T-helper 17 cell (primary cell): ENCODE measurements at places on chromosomes 16 and 17. TPM values are rescaled to one million over a fixed set of nuclear protein-coding genes. Genes with fewer than 3 reads are reported as not detected.

The LRRC75A gene
- total RNA-seq = 3.1 TPM

The CNGB1 gene
- total RNA-seq = not detected

The CCL16 gene
- not detected for total RNA-seq

The DNAH9 gene
- not detected for total RNA-seq

The ENGASE gene
- 56.2 TPM for total RNA-seq

The CCL1 gene
- total RNA-seq = not detected

The CCL17 gene
- not detected for total RNA-seq

The CDK5R1 gene
- total RNA-seq = 8.0 TPM

The ASB16 gene
- not detected for total RNA-seq

The TNFRSF17 gene
- 0.45 TPM for total RNA-seq

The CRYBA1 gene
- not detected for total RNA-seq

The PIPOX gene
- 2.5 TPM for total RNA-seq

DNA sequence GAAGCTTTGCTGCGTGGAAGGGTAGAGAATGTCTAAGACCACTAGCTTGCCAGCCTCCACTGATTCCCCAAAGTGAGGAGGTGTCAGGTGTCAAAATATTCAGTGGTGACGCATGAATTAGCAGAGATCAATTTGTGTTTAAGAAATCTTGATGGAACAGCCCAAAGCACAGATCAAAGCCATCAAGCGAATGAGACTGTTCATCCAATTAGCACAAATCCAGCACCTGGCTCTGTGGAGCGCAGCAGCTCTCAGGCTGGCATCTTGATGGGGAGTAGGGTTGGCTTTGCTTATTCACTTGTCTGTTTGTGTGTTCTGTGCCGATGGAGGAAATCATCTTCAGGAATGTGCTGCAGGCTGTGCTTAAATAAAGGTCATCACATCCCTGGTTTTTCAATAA is 456.8 kb upstream of the CCL2 start:
- DNase-seq = no peak
- peaks cover 4% of the 10 kb centered on the region for H3K36me3 ChIP-seq
- peaks cover 60% of the 10 kb centered on the region for H3K27me3 ChIP-seq
- no peak overlapping the region for H3K4me3 ChIP-seq

- peaks cover 58% of the 10 kb centered on the region for H3K27me3 ChIP-seq
- no peaks in the 10 kb centered on the region for H3K4me1 ChIP-seq
- H3K27ac ChIP-seq = no peak overlapping the region
- DNase-seq = no peak
Measured at GRCh38 chr17:61426482-61427304, 25.5 kb upstream of the TBX4 start.

DNA sequence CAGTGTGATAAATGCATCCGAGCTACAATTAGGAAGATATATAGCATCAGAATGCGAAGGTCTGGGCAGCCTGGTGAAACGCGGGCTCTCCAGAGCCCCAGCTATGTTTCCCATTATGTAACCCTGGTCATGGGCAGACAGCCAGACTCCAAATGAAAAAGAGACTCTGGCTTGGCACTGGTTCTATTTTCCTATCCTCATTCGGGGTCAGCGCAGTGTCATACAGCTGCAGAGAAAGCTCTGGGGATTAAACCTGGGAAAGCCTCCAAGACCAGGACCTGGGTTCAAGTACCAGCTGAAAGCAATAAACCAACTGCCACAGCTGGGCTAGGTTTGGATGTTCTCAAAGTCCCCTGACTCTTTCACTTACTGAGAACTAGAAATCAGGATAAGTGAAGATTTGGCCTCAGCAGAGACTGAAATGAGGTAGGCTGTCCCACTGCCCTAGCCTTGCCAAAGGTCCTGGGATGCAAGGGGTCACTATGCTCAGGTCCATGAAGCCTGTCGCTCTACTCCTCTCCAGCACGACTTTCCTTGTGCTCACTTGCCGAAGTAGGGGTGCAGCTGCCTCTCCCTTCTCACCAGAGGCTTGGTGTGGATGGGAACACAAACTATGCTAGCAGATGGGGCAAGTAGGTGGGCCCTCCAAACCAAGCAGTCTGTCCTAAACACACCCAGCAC is 123.8 kb downstream of the SMG6 start:
- DNase-seq = no peak
- H3K36me3 ChIP-seq = peaks cover 15% of the 10 kb centered on the region
- no peaks in the 10 kb centered on the region for H3K27me3 ChIP-seq
- H3K4me1 ChIP-seq = peaks cover 12% of the 10 kb centered on the region
- peak overlapping the region; percentile 11 for H3K27ac ChIP-seq

GRCh38 chr17:42428141-42428944 is 5.3 kb upstream of the CAVIN1 start:
- H3K4me1 ChIP-seq = peaks cover 2% of the 10 kb centered on the region
- no peak for DNase-seq
- H3K36me3 ChIP-seq = no peaks in the 10 kb centered on the region
- peaks cover 29% of the 10 kb centered on the region for H3K27me3 ChIP-seq
- H3K4me3 ChIP-seq = no peak overlapping the region

DNA sequence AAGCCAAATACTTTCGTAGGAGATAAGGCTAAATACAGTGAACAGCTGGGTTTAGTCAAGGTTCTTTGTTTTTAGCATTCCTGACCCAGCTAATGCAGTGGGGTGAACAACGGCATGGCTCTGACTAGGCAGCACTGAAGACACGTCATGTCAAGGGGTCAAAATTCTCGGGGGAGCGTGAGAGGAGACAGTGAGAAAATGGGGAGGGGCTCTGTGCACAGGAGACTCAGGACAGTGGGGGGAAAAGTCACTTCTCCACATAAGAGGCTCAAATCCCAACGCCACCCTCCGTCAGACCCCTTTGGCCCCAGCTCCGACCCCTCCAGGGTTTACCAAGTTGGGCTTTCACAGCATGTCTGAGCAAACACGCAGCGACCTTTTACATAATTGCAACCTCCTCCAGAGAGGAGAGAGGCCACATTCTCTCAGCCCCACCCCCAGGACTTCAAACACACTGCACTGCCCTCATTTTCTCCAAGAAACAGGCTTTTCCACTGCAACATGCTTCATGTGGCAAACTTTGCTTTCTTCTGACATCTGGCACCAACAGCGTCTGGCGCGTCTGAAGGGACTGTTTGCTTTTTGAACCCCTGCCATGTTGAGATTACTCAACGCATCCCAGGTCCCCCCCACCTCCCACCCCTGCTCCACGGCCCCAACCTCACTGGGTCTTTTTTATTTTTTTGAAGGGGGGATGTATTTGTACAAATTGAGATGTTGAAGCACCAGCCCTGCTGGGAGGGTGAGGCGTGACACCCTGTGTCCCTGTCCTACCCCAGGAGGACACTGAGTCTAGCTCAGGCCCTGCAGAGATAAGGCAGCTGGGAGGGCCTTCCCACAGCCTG is 30.0 kb downstream of the AXIN2 start:
- no peak overlapping the region for H3K4me3 ChIP-seq
- H3K27ac ChIP-seq = peak overlapping the region; percentile 79
- H3K36me3 ChIP-seq = no peaks in the 10 kb centered on the region
- H3K27me3 ChIP-seq = no peaks in the 10 kb centered on the region

- peaks cover 7% of the 10 kb centered on the region for H3K36me3 ChIP-seq
- H3K27ac ChIP-seq = no peak overlapping the region
- no peak overlapping the region for H3K4me3 ChIP-seq
- no peaks in the 10 kb centered on the region for H3K27me3 ChIP-seq
- H3K4me1 ChIP-seq = peaks cover 3% of the 10 kb centered on the region
Measured at GRCh38 chr16:27646806-27647205, 96.9 kb downstream of the KATNIP start.

- peak; percentile 41 for DNase-seq
- H3K27me3 ChIP-seq = no peaks in the 10 kb centered on the region
- peak overlapping the region; percentile 98 for H3K27ac ChIP-seq
- H3K36me3 ChIP-seq = peaks cover 6% of the 10 kb centered on the region
- H3K4me3 ChIP-seq = peak overlapping the region; percentile 84
Measured at GRCh38 chr17:49748223-49748622, 15.7 kb downstream of the FAM117A start.

DNA sequence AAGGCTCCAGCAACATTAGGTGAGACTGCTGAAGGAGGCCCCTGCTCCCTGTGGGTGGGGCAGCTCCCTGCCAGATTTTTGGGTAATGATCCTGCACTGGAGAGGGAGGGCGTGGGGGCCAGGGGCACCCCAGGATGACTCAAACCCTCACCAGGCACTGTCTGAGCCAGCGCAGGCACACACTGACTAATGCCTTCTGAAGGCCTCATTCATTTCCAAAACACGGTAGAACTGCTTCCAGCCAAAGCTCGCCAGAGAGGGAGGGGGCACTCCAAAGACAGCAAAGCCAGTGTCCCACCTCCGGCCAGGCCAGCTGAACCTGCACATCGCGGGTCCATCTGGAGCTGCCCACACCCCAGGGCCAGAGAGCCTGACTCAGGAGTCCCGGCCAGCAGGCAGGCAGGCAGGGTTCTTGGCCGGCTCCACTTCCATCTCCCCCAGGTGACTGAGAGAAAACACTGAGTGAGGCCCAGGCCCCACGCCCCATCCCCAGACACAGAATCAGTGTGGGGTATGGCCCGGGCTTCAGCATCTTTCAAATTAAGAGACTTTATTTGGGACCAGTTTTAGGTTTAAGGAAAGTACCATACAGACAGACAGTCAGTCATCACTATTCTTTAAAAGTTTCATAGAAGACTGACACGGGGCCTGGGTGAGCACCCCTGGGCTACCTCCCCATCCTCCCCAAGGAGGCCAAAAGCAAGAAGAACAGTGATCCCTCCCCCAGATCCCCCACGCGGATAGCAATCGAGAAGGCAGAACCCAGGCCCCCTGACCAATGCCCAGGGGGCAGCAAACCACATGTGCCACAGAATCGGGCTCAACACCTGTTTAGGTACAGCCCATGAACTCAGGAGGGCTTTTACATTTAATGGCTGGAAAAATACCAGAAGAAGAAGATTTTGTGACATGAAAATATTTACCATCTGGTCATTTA is 2.3 kb downstream of the PIEZO1 start:
- H3K4me1 ChIP-seq = peaks cover 53% of the 10 kb centered on the region
- H3K27me3 ChIP-seq = no peaks in the 10 kb centered on the region
- no peak for DNase-seq
- peak overlapping the region; percentile 98 for H3K27ac ChIP-seq
- no peaks in the 10 kb centered on the region for H3K36me3 ChIP-seq

DNA sequence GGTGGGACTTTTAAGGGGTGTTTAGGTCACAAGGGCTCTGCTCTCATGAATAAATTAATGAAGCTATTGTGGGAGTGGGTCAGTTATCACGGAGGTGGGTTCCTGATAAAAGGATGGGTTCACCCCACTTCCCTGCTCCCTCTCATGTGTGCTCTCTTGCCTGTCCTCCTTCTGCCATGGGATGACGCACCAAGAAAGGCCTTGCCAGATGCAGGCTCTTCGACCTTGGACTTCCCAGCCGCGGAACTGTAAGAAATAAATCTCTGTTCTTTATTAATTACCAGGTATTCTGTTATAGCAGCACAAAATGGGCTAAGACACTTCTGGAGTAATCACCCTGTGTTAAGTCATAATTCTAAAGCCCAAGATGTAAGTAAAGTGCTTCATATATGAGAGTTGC is 141.5 kb downstream of the ASIC2 start:
- H3K4me1 ChIP-seq = no peaks in the 10 kb centered on the region
- peaks cover 35% of the 10 kb centered on the region for H3K27me3 ChIP-seq
- H3K36me3 ChIP-seq = no peaks in the 10 kb centered on the region
- no peak overlapping the region for H3K27ac ChIP-seq

- H3K4me1 ChIP-seq = peaks cover 21% of the 10 kb centered on the region
- no peak for DNase-seq
- no peaks in the 10 kb centered on the region for H3K27me3 ChIP-seq
- peaks cover 7% of the 10 kb centered on the region for H3K36me3 ChIP-seq
- peak overlapping the region; percentile 21 for H3K4me3 ChIP-seq
Measured at GRCh38 chr17:75124041-75124818, 7.3 kb downstream of the NT5C start.

DNA sequence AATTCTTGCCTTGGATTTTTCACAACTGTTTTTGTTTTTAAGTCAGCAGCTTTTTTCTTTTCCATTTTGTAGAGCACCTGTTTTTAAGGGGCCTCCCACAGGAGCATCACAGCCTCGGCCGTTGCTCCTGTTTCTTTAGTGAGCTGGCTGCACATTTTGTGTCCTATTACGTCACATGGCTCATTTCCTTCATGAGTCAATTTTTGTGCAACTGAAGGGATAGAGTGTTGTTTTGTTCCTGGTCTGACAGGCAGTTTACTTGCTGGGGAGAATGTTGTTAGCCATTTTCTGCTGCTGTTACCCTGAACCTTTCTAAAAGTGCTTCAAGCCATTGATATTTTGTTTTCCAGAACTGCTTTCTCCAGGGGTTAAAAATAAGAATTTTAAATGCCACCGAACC is 45.0 kb upstream of the CRISPLD2 start:
- peak overlapping the region; percentile 72 for H3K27ac ChIP-seq
- peaks cover 8% of the 10 kb centered on the region for H3K36me3 ChIP-seq
- DNase-seq = no peak
- H3K4me1 ChIP-seq = peaks cover 27% of the 10 kb centered on the region
- H3K27me3 ChIP-seq = no peaks in the 10 kb centered on the region

- peaks cover 32% of the 10 kb centered on the region for H3K27me3 ChIP-seq
- H3K36me3 ChIP-seq = peaks cover 2% of the 10 kb centered on the region
- no peaks in the 10 kb centered on the region for H3K4me1 ChIP-seq
- no peak for DNase-seq
- H3K27ac ChIP-seq = no peak overlapping the region
Measured at GRCh38 chr17:44604768-44605485, 47.6 kb downstream of the FZD2 start.

DNA sequence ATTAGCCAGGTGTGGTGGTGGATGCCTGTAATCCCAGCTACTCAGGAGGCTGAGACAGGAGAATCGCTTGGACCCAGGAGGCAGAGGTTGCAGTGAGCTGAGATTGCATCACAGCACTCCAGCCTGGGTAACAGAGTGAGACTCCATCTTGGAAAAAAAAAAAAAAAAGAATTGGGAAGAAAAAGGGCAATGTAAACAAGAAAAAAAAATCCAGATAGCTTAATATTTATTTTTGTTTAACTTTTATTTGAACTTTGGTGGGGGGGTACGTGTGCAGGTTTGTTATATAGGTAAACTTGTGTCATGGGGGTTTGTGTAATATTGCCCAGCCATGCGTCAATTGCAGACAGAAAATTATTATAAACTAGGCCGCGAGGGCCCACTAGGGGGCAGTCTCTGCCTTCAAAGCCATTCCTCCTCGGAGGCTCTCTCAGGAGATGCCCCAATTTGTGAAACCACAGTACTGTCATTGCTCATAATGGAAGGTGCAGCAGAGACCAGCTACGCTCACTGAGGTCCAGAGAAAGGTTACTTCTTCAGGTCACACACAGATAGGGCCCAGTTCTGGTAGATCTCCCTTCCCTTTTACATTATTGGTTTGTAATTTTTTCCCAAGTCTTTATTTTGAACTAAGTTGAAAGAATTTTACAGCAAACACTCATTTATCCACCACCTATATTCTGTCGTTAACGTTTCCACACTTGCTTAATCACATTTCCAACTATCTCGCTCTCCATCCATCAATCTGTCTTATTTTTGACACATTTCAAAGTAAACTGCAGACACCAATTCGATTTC is 206.2 kb downstream of the PRKCB start:
- H3K27me3 ChIP-seq = no peaks in the 10 kb centered on the region
- peaks cover 6% of the 10 kb centered on the region for H3K36me3 ChIP-seq
- peaks cover 26% of the 10 kb centered on the region for H3K4me1 ChIP-seq
- peak overlapping the region; percentile 9 for H3K4me3 ChIP-seq
- DNase-seq = peak; percentile 77

GRCh38 chr16:1079786-1080525 is 7.4 kb downstream of the SSTR5 start:
- no peak overlapping the region for H3K4me3 ChIP-seq
- peaks cover 13% of the 10 kb centered on the region for H3K27me3 ChIP-seq
- H3K27ac ChIP-seq = no peak overlapping the region
- no peak for DNase-seq
- H3K4me1 ChIP-seq = no peaks in the 10 kb centered on the region

GRCh38 chr17:8922451-8922850 is 43.1 kb downstream of the PIK3R5 start:
- peaks cover 4% of the 10 kb centered on the region for H3K4me1 ChIP-seq
- DNase-seq = no peak
- H3K27me3 ChIP-seq = no peaks in the 10 kb centered on the region
- H3K4me3 ChIP-seq = no peak overlapping the region
